ENCODE measurements at places on chromosomes 16 and 17.

GRCh38 chr16:23941025-23941424 is 105.2 kb downstream of the PRKCB start:
- DNase-seq, result no peak

DNA sequence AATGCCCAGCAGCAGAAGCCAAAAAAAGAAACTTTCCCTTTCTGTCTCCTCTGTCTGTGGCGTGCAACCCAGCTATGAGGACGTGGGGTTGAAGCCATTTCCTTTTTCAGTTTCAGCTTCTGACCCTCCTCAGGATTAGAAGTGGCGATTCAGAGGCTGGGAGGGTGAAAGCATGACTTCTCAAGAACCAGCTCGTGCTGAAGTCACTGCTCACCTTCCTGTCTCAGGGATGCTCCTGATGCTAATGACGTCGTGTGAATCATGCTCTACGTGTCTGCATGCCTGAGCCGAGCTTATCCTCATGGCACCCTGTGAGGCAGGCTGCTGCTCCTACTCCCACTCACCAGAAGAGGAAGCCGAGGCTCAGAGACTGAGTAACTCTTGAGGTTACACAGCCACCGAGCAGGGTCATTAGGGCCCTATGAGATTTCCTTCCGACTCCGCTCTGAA is 5.7 kb upstream of the LPO start:
- DNase-seq, result no peak

GRCh38 chr17:7673239-7673638 is 14.1 kb downstream of the TP53 start:
- no peak for DNase-seq

- no peak for DNase-seq
Observed at GRCh38 chr17:67487506-67487905, 110.4 kb downstream of the PITPNC1 start.

DNA sequence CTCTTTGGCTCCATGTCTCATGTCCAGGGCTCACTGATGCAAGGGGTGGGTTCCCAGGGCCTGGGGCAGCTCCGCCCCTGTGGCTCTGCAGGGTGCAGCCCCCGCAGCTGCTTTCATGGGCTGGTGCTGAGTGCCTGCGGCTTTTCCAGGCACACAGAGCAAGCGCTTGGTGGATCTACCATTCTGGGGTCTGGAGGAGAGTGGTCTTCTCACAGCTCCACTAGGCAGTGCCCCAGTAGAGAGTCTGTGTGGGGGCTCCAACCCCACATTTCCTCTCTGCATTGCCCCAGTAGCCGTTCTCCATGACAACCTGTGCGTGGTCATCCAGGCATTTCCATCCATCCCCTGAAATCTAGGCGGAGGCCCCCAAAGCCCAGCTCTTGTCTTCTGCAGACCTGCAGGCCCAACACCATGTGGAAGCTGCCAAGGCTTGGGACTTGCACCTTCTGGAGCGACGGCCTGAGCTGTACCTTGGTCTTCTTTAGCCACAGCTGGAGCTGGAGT is 5.2 kb downstream of the IL32 start:
- no peak for DNase-seq

- no peak for DNase-seq
Observed at GRCh38 chr16:87550495-87550961, 51.8 kb upstream of the JPH3 start.

DNA sequence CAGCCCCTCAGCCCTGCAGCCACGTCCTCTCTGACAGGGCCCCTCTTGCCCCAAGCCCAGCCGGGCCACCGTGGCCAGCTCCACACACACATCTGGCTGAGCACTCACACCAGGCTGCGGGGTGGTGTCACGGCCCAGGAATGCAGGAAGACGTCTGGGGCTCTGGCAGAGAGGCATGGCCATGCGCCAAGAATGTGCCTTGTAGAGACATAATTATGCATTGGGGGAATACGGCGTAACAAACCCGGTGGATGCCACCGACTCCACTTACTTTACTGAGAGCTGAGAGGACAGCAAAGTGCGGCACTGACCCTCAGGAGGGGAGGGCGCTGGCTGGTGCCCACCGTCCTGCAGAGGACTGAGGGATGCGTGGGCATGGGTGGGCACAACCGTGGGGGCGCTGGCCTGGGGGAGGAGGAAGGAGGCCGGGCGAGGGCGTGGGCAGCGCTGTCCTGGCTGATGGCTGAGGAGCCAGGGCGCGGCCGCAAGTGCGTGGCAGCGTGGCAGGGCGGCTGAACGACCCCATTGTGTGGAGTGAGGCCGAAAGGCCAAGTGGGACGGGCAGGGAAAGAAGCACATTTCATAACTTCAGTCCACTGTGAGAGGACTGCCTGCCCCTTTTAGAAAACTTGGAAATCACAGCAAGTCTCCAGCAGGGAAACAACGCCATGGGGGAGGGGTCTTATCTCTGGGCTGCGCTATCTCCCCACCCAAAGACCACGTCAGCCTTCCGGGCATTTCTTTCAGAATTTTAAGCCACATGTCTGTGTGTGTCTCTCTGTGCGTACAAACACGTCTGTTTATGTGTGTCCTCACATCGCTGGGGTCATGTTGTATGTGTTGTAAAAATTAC is 30.6 kb downstream of the METRNL start:
- DNase-seq, result no peak

GRCh38 chr16:80997139-80997798 is 9.4 kb downstream of the CMC2 start:
- DNase-seq, result no peak
